ENCODE measurements at places on chromosomes 4 and X.
A peak's percentile ranks its signal among the peaks of the same experiment; 100 is the strongest.

DNA sequence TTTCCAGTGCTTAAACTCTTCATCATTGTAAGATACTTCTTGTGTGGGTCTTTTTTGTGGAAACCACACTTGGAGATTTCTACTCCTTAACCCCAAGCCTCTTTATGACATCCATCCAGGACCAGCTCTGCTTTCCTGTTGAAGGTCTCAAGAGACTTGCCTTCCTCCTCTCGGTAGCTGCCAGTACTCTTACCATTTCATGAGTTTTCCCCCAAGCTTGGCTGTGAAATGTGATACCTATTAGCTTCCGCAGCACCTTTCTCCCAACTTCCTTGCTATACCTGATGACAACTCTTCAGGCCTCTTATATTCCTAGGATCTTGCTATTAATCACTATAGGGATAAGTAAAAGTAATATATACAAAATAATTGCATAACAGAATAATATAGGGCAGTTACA lies 1.9 kb upstream of the DCK start:
- ATAC-seq: no peak

GRCh38 chrX:23374291-23374690 lies 39.6 kb downstream of the PTCHD1 start:
- no peak for ATAC-seq

DNA sequence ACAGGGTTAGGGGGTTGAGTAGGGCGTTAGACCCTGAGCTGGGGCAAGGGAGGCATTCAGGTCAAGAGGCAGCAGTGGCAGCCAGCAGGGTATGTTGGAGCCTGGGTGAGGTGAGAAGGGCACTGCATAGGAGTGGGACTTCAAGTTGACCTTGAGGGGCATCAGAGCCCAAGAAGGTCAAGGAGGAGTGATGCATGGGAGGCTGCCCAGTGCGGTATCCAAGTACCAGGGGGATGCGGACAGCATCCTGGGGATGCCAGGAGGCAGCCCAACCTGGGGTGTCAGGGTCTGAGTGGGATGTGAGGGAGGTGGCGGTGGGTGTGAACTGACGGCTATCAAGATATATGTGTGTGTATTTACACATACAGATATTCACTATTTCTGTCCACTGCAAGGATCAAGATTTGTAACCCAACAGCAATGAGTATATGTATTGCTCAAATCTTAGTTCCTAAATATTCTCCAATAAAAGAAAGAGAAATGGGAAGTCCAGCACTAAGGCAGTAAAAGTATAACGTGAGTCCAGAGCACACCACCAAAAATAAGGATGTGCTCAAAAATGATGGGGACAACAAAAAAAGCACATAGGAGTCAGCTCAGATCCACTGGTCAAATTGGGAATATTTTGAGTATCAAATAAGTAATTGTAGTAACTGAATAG lies 9.8 kb upstream of the DCLK2 start:
- ATAC-seq: no peak

- no peak for ATAC-seq
These were observed 77.2 kb downstream of the ATP10D start for GRCh38 chr4:47562297-47562696.

DNA sequence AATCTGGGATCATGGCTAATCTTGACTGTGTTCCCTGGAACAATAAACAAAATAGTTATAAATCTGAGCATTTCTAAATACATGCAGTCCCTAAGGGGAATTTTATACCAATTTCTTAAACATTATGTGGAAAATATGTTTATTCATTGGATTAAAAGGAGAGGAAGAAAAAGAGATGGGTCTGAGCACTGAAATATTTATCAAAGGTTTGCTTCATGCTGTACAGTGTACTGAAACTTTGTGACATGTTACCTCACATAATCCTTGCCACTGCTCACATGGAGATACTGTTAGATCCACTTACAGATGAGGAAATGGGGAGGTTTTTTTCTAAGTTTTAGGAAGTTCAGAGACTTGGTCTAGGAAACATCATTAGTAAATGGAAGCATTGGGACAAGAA lies 443.6 kb downstream of the SPRY1 start:
- peak; percentile 53 for ATAC-seq

DNA sequence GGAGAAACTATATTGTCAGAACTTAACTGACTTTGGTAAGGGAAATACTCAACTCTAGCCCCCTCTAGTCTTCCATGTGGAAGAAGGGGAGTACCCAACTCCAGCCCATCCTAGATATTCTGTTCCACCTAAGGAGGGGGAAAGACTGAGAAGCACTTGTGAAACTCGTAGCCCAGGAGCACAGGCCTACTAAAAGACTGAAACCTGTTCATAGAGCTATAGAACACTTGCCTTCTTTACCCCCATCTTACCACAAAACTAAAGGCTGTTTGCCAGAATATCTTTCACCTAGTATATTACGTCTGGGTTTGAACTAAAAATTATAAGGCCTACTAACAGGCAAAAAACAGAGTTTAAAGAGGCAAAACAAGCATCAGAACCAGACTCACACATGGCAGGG lies 15.5 kb downstream of the CLDN22 start:
- no peak for ATAC-seq

All from gastroesophageal sphincter (tissue), 4 donors.